ENCODE measurements at places on chromosomes 16 and 17.
A peak's percentile ranks its signal among the peaks of the same experiment; 100 is the strongest.

DNA sequence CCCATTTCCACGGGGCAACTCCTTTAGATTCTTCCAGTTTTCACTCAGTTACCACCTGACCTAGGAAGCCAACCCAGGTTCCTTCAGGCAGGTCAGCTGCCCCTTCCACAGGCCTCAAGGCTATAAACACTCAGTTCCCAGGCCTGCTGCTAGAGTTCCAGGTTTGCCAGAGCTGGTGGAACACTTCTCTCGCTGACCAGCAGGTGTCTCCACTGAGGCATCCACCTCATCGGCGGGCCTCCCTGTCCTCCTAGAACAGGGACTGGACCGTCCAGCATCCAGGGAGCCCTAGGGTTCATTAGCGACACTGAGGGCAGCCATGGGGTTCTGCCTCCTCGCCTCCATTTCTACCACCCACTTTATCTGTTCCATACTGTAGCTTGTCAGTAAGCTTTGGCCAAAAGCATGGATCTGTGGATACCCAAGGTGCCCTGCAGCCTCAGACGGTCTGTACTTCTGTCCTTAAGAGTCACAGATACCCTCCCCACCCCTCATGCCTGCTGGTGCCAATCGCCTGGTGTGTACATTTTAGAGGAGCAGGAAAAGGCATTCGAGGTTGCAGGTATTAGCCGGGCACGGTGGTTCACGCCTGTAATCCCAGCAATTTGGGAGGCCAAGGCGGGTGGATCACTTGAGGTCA lies 29.0 kb downstream of the PIMREG start:
- DNase-seq, result peak; percentile 47

DNA sequence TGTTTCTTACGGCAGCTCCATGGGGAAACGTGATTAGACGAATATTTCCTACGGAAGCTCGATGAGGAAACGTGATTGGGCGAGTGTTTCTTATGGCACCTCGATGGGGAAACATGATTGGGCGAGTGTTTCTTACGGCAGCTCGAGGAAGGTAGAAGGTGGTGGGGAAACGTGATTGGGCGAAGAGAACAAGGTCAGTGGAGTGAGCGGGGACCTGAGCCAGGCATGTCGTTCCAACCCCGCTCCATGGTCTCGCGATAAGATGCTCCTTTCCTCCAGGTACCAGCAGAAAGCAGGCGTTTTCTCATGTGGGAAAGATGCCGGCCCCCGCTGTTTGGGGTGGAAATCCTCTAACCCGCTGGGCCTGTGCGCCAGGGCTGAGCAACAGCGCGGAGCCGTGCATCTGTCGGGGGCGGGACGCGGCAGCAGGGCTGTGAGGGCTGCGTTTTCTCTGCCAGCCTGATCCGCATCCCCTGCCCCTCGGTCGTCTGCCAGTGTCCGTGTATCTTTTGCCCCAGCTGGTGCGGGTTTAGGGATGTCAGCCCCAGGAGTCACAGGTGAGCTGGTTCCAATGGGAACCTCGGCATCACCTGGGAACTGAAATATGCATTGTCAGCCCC lies 25.6 kb upstream of the DOC2B start:
- DNase-seq, result no peak

DNA sequence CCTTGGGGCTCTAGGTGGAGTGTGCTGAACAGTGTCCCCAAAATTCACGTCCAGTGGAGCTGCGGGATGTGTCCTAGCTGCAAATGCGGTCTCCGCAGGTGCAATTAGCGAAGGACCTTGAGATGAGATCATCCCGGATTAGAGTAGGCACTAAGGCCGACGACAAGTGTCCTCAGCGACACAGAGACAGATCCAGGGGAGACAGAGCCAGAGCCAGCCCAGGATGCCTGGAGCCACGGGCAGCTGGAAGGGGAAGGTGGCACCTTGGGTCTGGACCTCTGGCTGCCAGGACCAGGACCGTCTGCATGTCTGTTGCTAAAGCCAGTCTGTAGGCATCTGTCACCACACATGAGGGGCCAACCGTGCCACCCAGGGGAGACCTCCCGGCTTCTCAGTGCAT lies 24.5 kb downstream of the SLC7A5 start:
- DNase-seq, result no peak

GRCh38 chr16:14462811-14463210 lies 167.2 kb downstream of the PARN start:
- DNase-seq, result no peak

GRCh38 chr16:13793841-13794409 lies 126.0 kb upstream of the ERCC4 start:
- no peak for DNase-seq

DNA sequence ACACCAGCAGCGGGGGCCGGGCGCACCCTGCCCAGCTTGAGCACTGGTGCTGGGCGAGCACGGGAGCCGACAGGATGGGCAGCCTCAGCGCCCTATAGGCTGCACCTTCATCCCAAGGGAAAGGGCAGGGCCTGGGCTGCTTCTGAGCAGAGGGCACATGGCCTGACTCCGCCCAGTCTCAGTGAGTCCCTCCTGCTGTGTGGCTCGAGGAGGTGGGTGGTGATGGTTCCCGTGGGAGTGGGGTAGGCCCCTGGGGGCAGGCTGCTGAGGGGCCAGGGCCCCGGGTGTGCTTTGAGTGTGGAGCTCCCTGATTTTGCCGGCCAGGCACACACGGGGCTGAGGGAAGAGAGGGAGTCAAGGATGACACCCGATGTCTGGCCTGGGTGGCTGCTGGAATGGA lies 37.9 kb downstream of the TSC2 start:
- no peak for DNase-seq

DNA sequence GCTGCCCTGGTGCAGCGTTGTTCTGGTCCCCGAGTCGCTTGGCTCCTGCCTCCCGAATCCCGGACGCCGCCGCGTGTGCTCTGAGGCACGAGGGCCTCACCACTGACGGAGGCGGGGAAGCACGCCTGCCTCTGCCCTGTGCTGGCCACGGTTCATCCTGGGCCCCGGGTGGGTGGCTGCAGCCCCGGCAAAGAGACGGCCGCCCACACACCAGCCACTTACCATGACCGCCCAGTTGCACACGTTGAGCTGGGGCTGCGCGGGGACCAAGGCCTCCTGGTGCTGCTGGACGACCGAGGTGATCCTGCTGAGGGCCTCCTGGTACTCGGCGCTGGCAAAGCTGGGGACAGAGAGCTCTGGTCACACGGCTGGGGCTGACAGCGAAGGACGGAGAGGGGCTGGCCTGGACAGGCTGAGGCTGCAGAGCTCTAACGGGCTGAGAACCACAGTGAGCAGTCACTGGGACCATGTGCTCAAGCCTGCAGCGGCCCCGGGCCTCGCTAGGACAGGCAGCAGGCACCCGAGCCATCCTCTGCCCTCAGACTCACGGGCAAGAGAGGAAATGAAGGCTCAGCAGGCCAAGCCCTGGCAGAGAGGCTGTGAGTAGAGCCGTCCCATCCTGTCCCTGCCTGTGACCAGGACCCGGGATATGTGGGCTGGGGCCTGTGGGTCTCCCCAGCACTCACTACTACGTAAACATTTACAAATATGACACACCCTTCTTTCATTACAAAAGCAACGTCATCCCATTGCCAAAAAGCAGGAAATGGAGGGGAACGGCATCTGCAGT lies 6.3 kb upstream of the APRT start:
- DNase-seq, result no peak

DNA sequence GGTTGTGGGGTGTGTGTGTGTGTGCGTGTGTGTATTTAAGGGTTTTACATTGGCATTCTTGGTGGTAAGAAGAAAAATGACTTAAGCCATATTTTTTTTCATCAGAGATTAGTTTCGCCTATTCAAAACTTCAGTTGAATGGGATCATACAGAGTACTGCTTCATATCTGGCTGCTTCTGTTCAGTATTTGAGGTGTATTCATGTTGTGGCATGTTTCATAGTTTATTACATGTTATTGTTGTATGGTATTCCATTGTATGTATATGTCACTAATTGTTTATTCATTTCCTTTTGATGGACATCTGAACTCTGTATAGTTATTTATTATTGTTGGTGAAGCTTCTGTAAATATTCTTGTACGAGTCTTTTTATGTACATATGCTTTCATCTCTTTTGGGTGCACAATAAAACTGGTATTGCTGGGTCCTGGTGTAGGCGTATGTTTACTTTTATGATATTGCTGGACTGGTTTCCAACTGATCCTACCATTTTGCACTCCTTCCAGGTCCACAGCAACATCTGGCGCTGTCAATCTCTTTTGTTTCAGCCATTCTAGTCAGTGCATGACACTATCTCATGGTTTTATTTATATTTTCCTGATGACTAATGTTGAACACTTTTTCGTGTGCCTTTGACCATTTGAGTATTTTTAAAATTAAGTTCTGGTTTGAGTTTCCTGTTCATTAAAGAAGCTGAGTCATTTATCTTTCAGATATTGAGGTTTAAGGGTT lies 77.4 kb upstream of the MAF start:
- no peak for DNase-seq

DNA sequence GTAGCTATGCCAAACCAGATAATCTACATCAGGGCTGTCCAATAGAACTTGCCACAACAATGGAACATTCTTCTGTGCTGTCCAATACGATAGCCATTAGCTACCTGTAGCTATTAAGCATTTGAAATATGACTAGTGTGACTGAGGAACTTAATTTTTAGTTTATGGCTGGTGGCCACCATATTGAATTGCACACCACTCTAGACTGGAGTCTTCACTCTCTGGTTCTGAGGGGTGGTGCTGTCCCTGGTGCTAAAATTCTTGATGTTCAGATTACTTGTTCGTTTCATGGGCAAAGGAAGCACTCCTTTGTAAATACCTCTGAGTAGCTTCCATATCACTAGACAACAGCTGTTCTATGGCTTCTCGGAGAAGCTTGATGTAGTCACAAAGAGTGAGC lies 296.6 kb downstream of the NPIPA8 start:
- DNase-seq, result no peak

GRCh38 chr16:3459401-3460090 lies 16.1 kb downstream of the NAA60 start:
- DNase-seq, result no peak

GRCh38 chr16:29811170-29811895 lies 660 bp upstream of the PRRT2 start:
- no peak for DNase-seq

GRCh38 chr17:58734040-58734439 lies 21.6 kb upstream of the PPM1E start:
- DNase-seq, result no peak

GRCh38 chr17:35743626-35744328 lies 9.3 kb downstream of the GAS2L2 start:
- DNase-seq, result no peak
